MV-4-11 (cell line): ENCODE measurements at places on chromosomes 1 and 21.
A peak's percentile ranks its signal among the peaks of the same experiment; 100 is the strongest.

- DNase-seq: no peak
These were observed 55.9 kb downstream of the SLC35F3 start for GRCh38 chr1:233960386-233960785.

DNA sequence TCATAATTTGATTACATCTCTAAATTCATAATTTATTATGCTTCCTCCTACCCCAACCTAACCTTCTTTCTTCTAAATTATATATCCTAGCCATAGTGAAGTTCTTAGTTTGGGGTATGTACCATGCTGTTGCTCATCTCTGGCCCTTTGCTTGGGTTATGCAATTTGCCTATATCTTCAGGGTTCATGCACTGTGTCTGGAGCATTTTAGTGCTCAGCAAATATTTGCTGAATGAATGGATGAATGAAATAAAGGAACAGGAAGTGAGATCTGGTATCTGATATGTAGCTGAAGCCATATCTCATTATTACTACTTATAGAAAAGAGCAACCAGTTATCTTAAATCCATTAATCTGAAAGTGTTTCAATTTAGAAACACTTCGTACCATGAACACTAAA, 137.6 kb downstream of the GPATCH2 start:
- DNase-seq: peak; percentile 22

GRCh38 chr1:168505006-168505405, 38.8 kb downstream of the XCL2 start:
- no peak for DNase-seq

- DNase-seq: no peak
These were observed 37.4 kb upstream of the SRRM1 start for GRCh38 chr1:24605534-24606295.

GRCh38 chr1:201126832-201127754, at the start of gene ASCL5:
TSS of gene ASCL5 (minus strand) at chr1:201127184. CDS start at chr1:201115372, 11,812 bp downstream.
- no peak for DNase-seq

- peak; percentile 17 for DNase-seq
These were observed 10.0 kb upstream of the C1orf115 start for GRCh38 chr1:220680085-220680687.

GRCh38 chr1:172630056-172630818, 28.7 kb upstream of the FASLG start:
- DNase-seq: peak; percentile 14

DNA sequence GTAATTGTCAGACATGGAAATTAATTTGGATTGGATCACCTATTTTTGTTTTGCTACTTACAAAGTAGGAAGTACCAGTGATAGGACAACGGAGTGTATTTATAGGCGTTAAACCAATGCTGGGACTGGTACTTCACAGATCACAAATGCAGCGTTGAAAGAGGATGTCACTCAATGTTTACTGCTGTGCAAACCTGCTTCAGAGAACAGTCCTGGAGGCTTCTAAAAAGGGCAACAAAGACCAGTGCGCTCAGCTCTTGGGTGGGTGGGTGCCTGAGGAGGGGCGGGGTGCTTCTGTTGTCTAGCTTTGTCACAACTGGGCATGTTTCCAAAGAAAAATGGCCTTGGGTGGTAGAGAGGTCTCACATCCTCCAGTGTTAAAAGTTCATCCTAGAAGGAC, 2.1 kb downstream of the C1orf21 start:
- DNase-seq: no peak

- peak; percentile 97 for DNase-seq
These were observed 9.4 kb downstream of the C1orf174 start for GRCh38 chr1:3890389-3891328.

DNA sequence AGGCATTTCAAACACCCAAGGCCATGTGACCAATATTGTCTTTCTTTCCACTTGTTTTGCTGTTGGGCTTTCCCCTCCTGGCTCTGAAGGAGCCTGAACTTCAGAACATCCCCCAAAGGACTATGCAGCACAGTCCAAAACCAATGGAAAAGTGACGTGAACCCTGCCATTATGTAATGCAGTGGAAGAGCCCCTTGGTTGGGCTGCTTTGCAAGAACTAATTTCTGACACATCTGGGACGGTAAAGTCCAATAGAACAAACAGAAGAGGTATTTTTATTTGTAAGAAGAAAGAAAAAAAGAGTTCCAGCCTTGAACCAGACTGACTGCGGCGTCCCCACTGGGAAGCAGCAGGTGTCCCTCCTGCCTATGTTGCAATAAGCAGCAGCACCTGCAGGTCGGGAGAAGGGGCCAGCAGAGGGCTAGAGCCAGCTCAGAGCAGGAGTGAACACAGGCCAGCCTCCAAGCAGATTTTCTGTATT, 116.7 kb downstream of the CDC7 start:
- DNase-seq: no peak

DNA sequence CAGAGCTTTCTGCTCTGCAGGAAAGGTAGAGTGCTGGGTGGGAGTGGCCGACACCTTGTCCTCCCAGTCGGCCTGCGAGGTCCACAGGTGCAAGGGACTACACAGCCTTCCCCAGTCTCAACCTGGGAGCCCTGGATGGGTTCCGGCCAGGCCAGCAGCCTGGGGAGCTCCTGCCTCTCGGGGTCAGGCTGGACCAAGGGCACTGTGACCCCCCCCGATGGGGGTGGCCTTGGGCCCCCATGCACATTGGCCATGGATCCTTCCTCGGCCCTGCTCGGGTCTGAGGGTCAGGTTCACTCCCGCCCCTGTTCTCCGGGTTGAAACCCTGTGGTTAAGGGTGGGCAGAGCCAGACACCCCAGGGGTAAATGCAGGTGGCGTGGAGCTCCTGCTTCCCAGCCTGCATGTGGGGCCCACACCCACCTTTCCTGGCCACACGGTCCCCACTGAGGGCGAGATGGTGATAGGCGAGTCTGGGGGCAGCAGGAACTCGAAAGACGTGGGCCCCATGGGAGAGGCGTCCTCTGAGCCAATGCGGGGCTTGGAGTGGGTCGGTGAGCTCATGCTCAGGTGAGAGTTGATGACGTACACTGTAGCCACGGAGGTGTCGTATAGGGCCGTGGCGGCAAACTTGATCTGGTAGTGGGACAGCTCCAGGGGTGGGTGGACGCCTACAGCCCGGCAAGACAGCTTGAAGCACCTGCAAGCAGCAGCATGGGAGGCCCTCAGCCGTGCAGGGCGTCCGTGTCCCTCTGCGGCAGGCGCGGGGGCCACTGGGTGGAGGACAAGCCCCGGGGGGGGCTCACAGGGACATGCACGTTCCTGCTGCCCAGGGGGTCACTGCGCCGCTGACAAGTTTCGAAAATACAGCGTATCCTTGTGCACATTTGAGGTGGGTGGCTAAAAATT, 10.8 kb upstream of the TMEM52 start:
- no peak for DNase-seq

- no peak for DNase-seq
These were observed 32.2 kb upstream of the PALMD start for GRCh38 chr1:99613716-99614115.

DNA sequence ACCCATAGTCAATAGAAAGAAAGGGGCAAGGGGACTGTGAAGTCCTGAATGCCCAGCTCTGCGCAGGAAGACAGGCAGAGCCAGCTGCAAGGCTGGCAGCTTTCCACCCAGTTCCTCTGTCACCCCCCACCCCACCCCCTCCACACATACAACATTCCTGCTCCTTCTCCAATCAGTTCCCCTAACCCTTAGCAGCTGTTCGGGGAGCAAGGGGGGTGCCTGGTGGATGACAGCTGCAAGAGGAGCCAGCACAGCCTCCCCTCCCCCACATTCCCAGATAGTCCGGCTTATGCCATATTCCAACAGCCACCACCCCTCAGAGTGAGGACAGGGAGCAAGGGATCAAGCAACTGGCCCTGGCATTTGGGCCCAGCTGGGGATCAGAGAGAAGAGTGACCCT, 9.7 kb downstream of the ARHGEF2 start:
- no peak for DNase-seq

DNA sequence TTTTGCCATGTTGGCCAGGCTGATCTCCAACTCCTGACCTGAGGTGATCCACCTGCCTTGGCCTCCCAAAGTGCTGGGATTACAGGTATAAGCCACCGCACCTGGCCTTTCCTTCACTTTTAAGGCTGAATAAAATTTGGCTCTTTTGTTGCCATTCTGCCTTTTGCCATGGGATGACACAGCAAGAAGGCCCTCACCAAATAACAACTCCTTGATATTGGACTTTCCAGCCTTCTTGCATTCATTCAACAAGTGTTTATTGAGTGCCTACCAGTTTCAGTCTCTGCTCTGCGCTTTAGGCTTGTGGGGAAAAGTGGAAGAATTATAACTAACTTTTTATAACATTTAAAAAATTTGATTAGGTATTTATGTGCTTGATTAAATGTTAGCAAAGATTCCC, 1.9 kb upstream of the NVL start:
- no peak for DNase-seq

GRCh38 chr1:205030896-205031295, 12.1 kb upstream of the CNTN2 start:
- DNase-seq: no peak

DNA sequence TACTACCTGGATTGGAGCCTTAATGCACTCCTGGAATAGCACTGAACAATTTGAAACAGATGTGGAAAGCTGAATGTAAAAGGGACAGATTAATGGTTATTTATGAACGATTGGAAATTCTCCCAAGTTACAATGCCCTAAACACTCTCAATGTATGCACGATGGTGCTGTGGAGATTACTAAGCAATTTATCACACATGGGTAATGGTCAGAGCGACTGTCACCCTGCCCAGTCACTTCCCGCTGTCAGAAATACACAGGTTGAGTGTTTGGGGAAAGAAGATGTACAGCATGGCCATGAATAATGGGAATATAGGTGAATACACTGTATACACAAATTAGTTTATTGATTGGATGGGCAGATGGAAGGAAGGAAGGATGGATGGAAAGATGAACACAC, 342.4 kb downstream of the VAV3 start:
- DNase-seq: no peak

GRCh38 chr1:24027838-24028468, 47.8 kb upstream of the SRSF10 start:
- no peak for DNase-seq

GRCh38 chr1:8238141-8239038, 79.5 kb upstream of the SLC45A1 start:
- DNase-seq: peak; percentile 82

- DNase-seq: peak; percentile 17
These were observed 663 bp upstream of the GBP6 start for GRCh38 chr1:89363196-89363595.

GRCh38 chr1:35675773-35676172, 34.4 kb upstream of the PSMB2 start:
- DNase-seq: no peak

DNA sequence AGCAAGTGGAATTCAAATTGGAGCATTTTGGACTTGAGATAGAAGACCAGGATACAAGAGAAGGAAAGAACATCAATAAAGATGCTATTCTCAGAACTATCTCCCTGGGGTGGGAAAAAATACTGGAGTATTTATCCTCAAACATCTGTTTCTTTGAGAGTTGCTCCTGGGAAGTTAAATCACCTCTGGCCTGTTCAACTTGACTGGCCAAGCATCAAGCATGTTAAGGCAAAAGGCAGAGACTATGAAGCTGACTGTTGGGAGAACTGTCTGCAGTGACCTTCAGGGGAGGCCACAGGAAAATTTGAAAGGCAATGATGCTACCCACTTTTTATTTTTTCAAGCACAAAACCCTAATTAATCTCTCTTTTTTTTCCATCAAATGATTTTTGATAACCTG, 239.0 kb downstream of the NTNG1 start:
- no peak for DNase-seq

GRCh38 chr1:223819730-223820514, 25.8 kb downstream of the TP53BP2 start:
- DNase-seq: peak; percentile 22

DNA sequence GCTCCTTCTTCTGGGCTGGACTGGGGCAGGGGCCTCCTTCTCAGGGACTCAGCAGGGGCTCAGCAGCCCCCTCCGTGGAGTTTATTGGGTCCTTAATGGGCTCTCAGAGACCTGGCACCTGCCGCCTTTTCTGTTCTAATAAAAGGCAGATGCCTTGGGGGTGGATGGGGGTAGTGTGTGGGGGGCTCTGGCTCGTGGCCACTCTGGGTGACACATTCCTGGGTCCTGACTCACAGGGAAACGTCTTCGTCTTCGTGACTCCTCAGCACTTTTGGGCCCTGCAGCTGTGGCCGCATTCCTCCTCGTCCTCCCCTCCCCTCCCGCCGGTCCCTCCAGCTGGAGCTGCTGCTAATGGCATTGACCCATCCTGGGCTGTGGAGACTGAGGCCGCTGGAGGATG, 107.8 kb upstream of the WNT4 start:
- DNase-seq: no peak

DNA sequence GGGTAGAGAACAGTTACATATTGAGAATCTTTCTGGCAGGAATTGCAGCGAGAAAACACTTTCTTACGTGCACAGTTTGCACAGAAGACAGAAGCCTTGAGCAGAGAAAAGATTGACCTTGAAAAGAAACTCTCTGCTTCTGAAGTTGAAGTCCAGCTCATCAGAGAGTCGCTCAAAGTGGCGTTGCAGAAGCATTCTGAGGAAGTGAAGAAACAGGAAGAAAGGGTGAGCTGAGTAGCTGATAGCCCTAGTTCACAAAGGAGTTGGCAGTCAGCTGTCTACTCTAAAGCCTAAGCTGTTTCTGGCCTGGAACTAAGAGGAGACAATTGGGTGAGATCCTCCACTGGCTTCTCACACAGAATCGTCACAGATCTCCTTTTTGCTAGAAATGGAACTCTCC, 20.3 kb upstream of the SH3BGRL3 start:
- peak; percentile 86 for DNase-seq

DNA sequence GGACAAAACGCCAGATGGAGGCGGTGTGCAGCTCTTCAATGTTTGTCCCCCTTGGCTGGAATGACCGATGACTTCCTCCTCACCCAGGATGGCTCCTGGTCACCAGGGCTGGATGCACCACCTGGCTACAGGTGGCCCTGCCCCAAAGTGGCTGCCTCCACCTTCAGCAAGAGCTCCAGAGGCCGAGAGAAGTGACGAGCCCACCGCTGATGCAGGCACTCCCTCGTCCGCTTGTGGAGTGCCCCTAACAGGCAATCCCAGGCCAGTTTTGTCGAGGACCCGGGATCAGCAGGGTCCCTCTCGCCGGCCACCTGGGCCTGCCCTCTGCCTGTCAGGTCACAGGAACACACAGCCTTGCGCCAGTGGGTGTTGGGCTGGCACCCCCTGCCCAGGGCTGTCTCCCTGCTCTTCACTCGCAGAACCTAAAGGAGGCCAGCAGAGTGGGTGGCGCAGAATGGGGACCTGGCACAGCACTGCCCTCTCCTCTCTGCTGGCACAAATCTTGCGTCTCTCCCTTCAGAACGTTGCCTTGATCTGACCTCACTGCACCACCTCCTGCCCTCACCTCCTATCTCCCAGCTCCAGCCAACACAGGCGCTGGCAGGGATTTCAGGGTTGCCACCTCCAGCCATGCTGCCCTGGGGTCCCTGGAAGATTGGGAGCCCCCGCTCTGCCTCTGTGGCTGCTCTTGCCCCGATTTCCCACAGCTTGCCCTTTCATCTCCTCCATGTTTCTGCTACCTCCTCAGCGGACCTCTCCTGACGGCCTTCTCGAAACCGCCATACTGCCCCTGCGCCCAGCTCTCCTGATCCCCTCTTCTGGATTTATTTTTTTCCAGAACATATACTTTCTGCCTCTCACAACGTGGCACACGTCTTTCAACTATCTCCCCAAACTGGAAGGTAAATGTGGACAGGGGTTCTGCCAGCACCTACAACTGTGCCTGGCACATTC, 38.6 kb downstream of the SLC45A1 start:
- no peak for DNase-seq

GRCh38 chr1:44853201-44853600, 10.1 kb upstream of the PTCH2 start:
- no peak for DNase-seq

- no peak for DNase-seq
These were observed 1.3 kb downstream of the TRIM67 start for GRCh38 chr1:231162970-231163829.

GRCh38 chr1:154843636-154844296, 26.3 kb downstream of the KCNN3 start:
- no peak for DNase-seq
